Hindlimb muscle (tissue), 1 donor: ENCODE measurements at places on chromosomes 1 and 21. TPM values are rescaled to one million over a fixed set of nuclear protein-coding genes. Genes with fewer than 3 reads are reported as not detected.

Gene SLC25A33
- polyA plus RNA-seq, result 1.2 TPM

Gene KDF1
- not detected for polyA plus RNA-seq

Gene FOXO6
- 15.0 TPM for polyA plus RNA-seq

Gene RPE65
- not detected for polyA plus RNA-seq

Gene CTSS
- 19.2 TPM for polyA plus RNA-seq

Gene TRIM58
- 1.3 TPM for polyA plus RNA-seq

- DNase-seq, result no peak
Measured at GRCh38 chr1:31776516-31776915, 12.4 kb upstream of the ADGRB2 start.

DNA sequence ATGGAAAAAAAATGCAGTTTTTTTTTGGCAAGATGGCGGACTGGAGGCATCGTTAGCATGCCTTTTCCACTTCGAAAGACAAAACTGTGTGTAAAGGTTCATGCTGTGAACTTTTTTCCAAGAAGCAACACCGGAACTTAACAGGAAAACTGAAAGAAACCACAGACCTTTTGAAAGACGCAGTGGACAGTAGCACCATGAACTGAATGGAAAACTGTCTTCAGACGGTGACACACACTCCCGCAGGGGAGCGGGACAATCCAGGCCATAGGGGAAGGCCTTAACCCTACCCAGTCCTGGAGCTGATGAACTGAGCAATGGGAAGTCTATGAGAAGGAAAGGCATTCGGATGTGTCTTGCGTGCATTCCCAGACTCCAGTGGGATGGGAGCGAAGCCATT, 54.9 kb downstream of the NEK7 start:
- no peak for DNase-seq

GRCh38 chr1:177645491-177646190, 324.2 kb downstream of the SEC16B start:
- no peak for DNase-seq

GRCh38 chr1:15962671-15963362, 13.1 kb downstream of the ZBTB17 start:
- no peak for DNase-seq

GRCh38 chr1:232383455-232384123, 246.3 kb downstream of the SIPA1L2 start:
- no peak for DNase-seq

GRCh38 chr21:30646904-30647414, 4.3 kb downstream of the KRTAP20-3 start:
- DNase-seq, result no peak

- no peak for DNase-seq
Measured at GRCh38 chr21:46115441-46116188, 17.7 kb downstream of the COL6A2 start.

DNA sequence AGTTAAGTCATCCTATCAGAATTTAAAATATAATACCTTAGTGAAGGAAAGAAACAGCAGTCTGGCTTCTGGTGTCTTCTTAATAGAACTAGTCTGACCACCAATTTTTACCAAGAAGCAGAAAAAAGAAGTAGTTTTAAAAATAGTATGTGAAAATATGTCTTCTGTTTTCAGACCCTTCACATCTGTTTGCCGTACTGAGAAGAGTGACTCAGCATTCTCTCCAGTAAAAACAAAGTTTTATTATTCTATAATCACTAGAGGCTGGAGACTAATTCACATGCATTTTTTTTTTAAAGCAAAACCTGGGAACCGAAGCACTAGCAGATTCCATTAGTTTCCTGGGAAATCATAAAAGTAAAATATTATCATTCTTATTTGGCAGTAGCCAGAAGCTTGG, 163.8 kb downstream of the COL24A1 start:
- DNase-seq, result peak; percentile 60

DNA sequence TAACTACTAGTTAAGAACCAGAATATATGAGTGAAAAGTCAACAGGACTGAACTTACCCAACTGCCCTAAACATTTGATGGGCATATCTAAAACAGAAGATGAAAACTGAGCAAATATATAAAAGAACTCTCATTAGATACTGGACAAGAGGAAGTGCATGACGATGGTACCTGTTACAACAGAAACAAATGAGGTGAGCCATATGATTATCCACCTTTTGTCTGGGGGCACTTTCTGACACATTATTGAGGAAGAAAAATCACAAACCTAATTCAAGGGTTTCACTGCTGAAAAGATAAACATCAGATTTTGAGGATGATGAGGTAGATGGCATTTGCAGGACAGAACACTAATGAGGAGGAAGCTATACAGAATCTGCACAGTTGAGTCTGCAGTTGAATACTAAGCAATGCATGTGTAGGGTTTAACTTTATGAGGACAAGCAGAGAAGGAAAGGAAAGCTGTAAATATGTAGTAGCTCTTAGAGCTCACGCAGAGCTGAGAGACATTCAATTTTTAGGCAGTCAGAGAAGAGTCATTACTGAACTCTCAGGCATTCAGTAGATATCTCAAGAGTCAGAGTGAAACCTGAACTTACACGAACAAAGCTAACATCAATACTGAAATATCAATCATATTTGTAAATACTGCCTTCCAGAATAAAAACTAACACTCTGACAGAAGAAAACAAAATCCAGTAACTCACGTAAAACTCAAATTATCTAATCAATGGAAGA, 262.1 kb downstream of the AKT3 start:
- DNase-seq, result no peak

GRCh38 chr1:26583646-26584485, 54.3 kb downstream of the RPS6KA1 start:
- DNase-seq, result no peak
